Head of caudate nucleus (tissue), 42 donors: ENCODE measurements at places on chromosomes 2 and 18.
A peak's percentile ranks its signal among the peaks of the same experiment; 100 is the strongest.

DNA sequence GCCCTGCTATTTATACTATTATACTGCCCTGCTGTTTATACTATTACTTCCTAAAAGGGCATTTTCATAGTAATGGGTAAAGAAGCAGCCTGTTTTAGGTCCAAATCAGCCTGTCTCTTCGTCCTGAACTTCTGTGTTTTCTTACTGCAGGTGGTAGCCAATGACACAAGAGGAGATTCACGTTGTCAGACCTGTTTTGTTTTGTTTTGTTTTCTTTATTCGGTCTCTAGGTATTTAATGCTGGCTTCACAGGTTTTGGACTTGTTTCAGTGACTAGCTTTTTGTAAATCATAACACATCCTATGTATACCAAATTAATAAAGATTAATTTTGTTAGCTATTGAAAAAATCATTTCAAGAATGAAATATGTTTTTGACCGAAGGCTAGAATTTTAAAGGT, 116.4 kb downstream of the MAP3K20 start:
- DNase-seq: no peak

- no peak for DNase-seq
These were observed 89.8 kb downstream of the PRKCE start for GRCh38 chr2:45741161-45741850.

DNA sequence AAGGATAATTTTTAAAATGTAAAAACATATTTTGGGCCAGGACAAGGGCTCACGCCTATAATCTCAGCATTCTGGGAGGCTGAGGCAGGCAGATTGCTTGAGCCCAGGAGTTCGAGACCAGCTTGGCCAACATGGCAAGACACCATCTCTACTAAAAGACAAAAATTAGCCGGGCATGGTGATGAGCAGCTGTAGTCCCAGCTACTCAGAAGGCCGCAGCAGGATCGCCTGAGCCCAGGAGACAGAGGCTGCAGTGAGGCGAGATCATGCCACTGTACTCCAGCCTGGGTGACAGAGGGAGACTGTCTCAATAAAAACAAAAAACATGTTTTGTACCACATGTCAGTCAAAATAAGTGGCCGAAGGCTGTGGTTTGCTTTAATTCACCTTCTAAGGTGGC, 122.5 kb downstream of the HDAC4 start:
- DNase-seq: peak; percentile 29

DNA sequence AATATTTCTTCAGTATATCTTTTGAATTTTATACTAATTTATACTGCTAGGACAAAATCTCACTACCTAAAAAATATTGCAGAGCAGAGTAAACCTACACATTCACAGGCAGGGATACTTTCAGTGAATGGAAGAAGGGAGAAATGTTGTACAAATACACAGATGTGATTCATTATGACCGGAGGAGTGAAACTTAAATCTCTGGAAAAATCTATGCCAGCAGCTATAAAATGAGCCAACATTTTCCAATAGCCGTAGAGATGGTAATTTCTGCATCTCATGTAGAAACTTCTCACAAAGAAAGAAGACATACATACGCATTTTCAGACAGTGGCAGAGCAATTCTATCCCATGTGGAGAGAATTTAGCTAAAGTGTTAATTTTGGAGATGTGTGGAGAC, 54.8 kb downstream of the KCNS3 start:
- DNase-seq: no peak

DNA sequence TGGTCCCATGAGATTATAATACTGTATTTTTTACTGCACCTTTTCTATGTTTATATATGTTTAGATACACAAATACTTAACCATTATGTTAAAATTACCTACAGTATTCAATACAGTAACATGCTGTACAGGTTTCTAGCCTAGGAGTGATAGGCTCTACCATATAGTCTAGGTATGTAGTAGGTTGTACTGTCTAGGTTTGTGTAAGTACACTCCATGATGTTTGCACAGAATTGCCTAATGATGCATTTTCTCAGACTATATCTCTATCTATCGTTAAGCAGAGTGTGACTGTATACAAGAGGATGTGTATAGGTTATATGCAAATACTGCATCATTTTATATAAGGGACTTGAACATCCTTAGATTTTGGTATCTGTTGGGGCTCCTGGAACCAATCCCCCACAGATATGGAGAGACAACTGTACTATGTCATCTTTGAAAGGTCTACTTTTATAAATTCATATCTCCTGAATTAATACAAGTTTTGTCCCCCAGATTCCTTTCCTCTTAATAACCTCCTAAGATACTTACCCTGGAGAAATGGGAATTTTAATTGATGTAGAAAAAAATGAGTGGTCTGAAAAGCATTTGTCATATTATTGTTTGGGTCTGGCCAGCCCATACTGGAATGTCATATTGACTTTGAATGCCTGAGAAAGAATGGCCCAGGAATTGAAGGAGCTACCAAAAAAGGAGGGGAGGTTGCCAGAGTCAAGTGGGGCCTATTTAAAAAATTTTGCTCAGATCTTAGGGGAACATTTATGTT, 36.6 kb downstream of the EHBP1 start:
- DNase-seq: no peak

DNA sequence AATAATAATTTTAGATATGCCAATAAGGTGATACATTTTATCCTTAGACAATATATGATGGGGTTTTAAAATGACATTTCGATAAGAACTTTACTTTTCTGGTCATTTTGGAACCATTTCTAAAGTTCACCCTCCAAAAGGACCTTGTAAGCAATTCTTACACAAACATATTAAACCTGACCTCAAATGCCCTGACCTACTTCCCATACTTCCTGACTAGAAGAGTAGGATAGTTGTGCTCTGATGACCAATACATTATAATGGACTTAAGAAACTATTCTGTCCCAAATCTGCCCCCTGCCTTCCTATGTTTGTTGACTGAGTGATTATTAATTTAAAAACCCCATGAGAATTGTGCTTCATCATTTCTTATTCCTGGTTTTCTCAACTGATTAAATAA, 24.6 kb downstream of the GCA start:
- DNase-seq: no peak

DNA sequence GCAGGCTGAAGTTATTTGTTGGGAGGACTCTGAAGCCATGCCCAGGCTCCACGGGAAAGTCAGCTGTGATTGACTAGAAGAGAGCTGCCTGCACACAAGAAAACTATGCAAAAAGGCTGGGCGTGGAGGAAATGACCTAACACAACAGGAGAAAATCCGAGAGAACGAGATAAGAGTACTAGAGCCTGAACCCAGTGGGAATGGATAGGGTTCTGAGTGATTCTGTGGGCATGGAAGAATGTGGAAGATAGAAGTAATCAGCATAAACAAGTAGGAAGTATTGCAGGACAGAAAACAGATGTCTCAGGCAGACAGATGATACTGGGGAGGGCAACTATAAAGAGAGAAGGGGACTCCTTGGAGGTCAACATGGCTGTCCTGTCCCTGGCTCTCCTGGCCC, 12.1 kb upstream of the COPS8 start:
- no peak for DNase-seq

DNA sequence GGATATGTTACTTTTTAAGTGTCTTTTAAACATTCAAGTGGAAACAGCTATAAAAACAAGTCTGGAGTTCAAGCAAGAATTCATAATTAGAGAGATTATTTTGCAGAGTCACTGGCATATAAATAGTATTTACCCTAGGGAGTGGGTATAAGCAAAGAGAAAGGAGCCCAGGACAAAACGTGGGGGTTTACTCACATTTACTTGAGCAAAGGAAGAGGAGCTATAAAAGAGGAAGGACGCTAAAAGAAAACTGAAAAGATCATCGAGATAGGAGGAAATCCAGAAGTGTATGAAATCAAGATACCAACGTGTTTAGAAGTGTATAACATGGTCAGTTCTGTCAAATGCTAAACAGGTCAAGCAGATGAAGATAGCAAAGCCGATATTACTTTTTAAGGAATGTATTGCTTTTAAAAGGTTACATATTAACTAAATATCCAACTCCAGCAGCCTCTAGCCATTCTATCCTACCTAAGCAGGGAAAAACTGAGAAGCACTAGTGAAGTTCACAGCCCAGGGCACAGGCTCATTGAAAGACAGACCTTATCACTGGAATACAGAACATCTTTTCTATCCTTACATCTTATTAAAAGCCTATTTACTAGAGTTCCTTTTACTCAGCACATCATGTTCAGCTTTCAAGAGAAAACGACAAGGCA, 8.6 kb downstream of the KANSL1L start:
- no peak for DNase-seq

- no peak for DNase-seq
These were observed 148.7 kb downstream of the TPO start for GRCh38 chr2:1561811-1562421.

DNA sequence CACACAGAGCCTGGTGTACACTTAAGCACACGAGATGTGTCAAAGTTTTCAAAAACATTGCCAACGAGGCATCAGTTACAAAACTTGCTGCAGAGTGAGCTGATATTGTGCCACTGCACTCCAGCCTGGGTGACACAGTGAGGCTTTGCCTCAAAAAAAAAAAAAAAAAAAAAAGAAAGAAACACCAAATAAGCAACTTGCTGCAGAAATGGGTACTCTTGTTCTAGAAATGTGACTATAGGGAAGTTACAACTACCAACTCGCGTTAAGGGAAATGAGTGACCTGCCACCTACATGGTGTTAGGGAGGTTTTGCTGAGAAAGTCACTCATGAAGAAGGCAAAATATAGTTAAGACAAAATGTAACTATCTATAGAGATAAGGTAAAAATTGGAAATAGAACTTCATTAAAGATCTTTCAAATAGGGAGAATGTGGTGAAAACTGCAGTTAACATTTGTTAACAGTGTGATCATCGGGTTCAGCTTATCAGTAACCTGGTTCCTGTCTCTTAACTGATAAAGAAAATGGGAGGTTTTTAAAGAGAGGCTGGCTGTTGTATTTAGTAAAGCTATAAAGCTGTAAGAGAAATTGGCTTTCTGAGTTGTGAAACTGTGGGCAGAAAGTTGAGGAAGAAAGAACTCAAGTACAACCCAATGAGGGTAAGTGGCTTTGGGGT, at the start of gene IL1RL1:
Gene IL1RL1, plus strand, starts transcription at position 600 of the 677 bp plus-strand sequence. CDS start 26,702 bp downstream, outside the sequence.
- no peak for DNase-seq

GRCh38 chr2:113791697-113792590, 35.5 kb upstream of the SLC35F5 start:
- DNase-seq: no peak

- peak; percentile 56 for DNase-seq
These were observed 128.7 kb downstream of the UXS1 start for GRCh38 chr2:106065268-106065982.

- DNase-seq: no peak
These were observed 10.2 kb downstream of the AFTPH start for GRCh38 chr2:64534363-64534762.

- DNase-seq: no peak
These were observed 43.4 kb downstream of the ITGB6 start for GRCh38 chr2:160156665-160157064.

DNA sequence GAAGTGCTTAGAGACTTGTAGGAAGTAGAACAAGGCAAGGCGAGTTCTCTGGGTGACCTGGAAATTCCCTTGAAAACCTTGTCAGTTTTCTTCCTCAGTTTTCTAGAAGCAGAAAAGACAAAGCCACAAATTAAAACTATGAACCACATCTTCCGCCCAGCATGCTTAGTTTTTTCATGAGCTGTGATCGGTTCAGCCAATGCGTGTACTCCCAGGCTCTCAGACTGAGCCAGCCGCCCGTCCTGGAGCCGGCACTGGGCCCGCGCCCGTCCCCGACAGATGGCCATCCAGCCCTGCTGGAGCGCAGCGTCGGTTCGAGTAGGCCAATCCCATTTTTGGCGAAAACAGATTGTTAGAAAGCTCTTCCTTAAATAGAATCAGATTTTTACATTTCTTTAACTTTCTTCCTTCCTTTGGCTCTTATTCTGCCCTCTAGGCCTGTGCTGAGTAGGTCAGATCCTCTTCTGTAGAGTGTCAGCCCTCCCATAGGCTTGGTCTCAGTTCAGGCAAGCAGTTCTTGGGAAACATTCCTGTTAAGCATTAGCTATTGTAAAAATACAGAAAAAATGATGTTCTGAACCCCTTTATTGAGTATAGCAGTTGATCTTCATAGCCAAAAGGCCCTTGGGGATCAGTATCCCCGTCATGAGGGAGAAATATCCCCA, 112.5 kb downstream of the NCK2 start:
- DNase-seq: no peak

DNA sequence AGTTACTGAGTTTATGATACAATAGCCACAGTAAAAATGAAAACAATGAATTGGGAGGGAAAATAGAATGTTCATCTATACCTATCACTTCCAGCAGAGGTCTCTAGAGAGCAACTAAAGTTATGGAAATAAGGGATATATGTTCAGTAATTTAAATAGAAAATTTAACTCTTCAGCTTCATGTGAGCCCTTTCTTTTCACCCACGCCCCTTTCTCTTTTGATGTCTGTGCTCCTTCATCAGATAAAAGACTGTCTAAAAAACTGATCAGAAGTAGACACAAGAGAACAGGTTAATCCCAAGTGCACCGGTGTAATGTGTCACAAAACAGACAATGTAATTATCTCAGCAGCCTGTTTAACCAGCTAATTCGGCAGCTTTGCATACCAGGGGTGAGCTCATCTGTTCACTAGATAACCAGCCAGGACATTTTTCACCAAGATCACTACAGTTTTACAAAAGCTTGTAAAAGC, 238.5 kb upstream of the ERBB4 start:
- DNase-seq: no peak

- no peak for DNase-seq
These were observed 166.3 kb downstream of the NRP2 start for GRCh38 chr2:205848601-205849000.

DNA sequence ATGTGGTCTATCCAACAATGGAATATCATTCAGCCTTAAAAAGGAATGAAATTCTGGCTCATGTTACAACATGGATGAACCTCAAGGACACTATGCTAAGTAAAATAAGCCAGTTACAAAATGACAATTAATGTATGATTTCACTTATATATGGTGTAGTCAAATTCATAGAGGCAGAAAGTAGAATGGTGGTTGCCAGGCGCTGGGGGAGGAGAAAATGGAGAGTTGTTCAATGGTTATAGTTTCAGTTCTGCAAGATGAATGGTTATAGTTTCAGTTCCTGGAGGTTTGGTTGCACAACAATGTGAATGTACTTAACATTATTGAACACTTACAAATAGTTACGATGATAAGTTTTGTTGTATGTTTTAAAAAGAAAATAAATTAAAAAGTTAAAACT, 79.2 kb upstream of the IL1R2 start:
- DNase-seq: no peak

GRCh38 chr2:96233436-96233835, 24.8 kb upstream of the STARD7 start:
- DNase-seq: no peak

GRCh38 chr18:75130591-75131328, 78.2 kb downstream of the PTGR3 start:
- DNase-seq: no peak
